ENCODE measurements at places on chromosomes 1 and 21.

- H3K4me3 ChIP-seq: no peak overlapping the region
- no peak for DNase-seq
- H3K27ac ChIP-seq: no peak overlapping the region
- H3K4me1 ChIP-seq: no peaks in the 10 kb centered on the region
These were observed 113.7 kb upstream of the SLC35F3 start for GRCh38 chr1:233790662-233791371.

- H3K36me3 ChIP-seq: peaks cover 2% of the 10 kb centered on the region
- peaks cover 53% of the 10 kb centered on the region for H3K4me1 ChIP-seq
- DNase-seq: peak; percentile 33
- no peaks in the 10 kb centered on the region for H3K27me3 ChIP-seq
- H3K4me3 ChIP-seq: peak overlapping the region; percentile 84
- peak overlapping the region; percentile 89 for H3K27ac ChIP-seq
These were observed 6.4 kb downstream of the TGFB2 start for GRCh38 chr1:218351391-218352074.

- no peaks in the 10 kb centered on the region for H3K36me3 ChIP-seq
- no peaks in the 10 kb centered on the region for H3K4me1 ChIP-seq
- no peak overlapping the region for H3K4me3 ChIP-seq
- peaks cover 19% of the 10 kb centered on the region for H3K27me3 ChIP-seq
These were observed 12.3 kb upstream of the MYBPHL start for GRCh38 chr1:109319114-109319513.

DNA sequence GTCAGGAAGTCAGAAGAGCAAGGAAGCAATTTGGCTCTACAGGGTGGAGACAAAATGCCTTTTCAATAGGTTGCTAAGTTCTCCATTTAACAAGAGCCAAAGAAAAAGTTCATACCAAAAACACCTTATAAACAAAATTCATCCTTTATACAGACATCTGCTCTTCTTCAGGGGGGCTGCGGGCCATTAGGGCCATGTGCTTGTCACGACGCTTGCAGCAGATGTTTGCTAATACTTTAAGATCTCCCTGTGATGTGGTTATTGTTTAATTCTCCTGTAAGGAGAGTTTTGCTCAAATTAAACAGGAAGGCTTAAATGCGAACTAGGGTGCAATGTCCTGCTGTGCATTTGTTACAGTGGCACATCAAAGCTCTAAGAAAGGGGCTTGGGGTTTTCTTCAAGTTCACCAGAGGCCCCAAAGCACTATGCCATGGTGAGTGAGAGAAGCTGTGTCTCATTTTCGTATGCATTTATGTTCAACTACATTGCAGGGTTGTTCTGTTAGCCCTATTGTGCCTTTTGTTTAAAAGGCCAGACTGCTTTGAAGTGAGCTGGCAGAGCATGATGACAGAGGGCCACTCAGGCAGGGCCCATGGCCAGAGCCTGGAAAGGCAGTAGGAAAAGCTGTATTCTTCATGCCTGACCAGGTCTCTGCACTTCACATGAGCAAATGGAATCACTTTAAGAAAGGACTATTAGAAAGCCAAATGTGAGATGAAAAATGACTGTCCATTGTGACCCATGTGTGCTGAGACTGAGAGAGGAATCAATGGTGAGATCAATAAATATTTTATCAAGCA lies 24.8 kb upstream of the NTPCR start:
- no peak overlapping the region for H3K27ac ChIP-seq
- peaks cover 3% of the 10 kb centered on the region for H3K27me3 ChIP-seq
- H3K4me3 ChIP-seq: no peak overlapping the region
- DNase-seq: no peak

GRCh38 chr1:41764656-41765055 lies 154.1 kb downstream of the HIVEP3 start:
- DNase-seq: no peak
- peaks cover 58% of the 10 kb centered on the region for H3K4me1 ChIP-seq
- peak overlapping the region; percentile 16 for H3K27ac ChIP-seq
- H3K4me3 ChIP-seq: peak overlapping the region; percentile 46
- H3K36me3 ChIP-seq: no peaks in the 10 kb centered on the region
- H3K27me3 ChIP-seq: no peaks in the 10 kb centered on the region

DNA sequence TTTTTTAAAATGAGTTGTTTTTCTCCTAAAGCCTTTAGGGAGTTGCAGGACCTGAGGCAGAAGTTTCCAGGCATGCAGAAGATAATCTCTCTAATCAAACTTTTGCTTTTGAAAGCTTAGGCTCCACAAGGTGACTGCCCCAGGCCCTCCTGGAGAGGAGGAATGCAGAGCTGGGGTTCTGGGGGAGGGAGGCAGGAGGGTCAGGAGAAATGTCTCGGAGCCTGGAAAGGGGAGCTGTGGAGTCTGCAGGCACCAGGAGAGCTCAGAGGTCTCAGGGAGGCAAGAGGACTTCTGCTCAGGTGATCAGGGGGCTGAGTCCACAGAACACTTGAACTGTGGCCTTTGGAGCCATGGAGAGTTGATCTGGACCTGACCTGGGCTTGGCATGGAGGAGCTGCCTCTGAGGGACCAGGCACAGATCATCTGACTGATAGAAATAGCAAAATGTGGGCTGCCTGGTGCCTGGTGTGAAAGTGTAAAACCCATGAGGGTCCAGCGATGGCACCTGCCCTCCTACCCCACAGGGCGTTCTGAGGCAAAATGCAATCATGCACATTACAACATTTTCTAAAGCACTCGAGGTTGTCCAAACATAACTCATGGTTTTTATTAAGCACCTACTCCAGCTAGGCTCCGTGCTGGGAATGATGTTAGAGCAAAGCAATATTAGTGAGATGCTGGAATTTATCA lies 10.0 kb upstream of the ABCG1 start:
- H3K27me3 ChIP-seq: no peaks in the 10 kb centered on the region
- no peak overlapping the region for H3K4me3 ChIP-seq
- no peaks in the 10 kb centered on the region for H3K4me1 ChIP-seq
- H3K27ac ChIP-seq: no peak overlapping the region
- DNase-seq: no peak

DNA sequence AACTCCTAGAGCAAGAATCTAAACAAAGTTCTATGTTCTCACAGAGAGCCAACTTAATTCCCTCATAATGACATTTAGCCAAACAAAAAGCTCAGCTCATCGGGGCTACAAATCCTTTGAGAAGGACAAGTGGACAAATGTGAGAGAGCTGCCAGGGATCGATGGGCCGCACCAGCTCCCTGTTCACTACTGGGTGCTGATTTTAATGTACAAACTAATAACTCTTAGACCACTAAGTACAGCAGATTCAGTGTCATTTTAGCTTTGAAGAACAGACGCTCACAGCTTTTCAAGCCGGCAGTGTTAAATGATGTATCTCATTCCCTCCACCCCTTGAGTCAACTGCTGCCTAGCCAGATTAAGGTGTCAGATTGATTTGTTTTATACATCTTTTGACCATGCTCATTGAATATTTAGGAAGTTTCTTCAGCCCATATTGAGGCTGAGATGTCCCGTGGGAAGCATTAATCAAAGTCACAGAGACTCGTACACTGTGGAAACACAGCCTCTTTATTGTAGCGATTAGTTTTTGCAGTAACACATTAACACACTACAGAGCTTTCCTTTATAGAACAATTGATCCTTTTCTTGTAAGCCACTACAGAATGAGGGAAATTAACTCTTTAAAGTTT lies 21.1 kb downstream of the PROX1 start:
- DNase-seq: no peak
- peaks cover 3% of the 10 kb centered on the region for H3K27me3 ChIP-seq
- no peaks in the 10 kb centered on the region for H3K36me3 ChIP-seq
- no peak overlapping the region for H3K4me3 ChIP-seq
- no peaks in the 10 kb centered on the region for H3K4me1 ChIP-seq
